Adipocyte (in vitro differentiated cells): ENCODE measurements at places on chromosomes 3 and 15.
A peak's percentile ranks its signal among the peaks of the same experiment; 100 is the strongest.

- DNase-seq, result peak; percentile 97
Observed at GRCh38 chr3:125916376-125916978, 52.5 kb upstream of the ROPN1B start.

DNA sequence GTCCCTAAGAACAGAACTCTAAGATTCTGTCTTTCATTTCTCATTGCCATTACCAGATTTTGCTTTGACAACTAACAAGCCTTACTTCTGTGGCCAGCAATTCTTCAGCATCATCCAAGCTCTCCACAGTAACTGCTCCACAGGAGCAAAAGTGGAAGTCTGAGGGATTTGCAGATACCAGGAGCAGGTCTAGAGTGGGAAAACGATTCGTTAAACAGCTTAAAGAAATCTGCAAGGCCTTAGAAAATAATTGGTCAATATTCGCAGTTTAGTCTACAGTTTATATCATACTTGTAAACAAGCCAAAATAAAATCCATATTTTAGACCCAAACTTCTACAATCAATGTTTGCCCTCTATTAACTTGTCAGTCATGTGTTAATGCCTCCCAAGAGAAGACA lies 24.1 kb downstream of the MYH15 start:
- DNase-seq, result no peak

DNA sequence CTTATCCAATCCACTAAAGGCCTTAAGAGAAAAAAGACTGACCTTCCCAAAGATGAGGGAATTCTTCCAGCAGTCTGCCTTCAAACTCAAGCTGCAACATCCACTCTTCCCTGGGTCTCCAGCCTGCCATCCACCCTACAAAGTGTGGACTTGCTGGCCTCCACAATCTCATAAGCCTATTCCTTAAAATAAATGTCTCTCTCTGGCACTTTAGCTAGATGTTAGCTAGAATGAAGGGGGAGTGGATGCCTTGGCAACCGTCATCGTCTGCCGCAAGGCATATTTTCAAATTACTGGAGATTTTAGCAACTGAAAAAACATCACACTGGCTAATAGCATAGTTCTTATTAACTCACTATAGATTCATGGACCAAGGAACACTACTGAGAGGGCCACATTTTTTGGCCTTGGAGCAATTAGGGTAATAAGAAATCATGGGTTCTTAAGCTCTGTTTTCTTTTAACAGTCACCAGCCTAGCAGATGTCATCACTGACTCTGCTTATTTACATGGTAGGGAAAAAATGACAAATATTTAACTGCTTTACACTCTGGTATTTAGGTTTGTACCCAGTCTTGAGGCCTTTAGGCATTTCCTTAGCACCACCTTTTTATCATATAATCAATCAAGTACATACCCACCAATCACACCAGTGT lies 245.3 kb downstream of the MYRIP start:
- peak; percentile 64 for DNase-seq

DNA sequence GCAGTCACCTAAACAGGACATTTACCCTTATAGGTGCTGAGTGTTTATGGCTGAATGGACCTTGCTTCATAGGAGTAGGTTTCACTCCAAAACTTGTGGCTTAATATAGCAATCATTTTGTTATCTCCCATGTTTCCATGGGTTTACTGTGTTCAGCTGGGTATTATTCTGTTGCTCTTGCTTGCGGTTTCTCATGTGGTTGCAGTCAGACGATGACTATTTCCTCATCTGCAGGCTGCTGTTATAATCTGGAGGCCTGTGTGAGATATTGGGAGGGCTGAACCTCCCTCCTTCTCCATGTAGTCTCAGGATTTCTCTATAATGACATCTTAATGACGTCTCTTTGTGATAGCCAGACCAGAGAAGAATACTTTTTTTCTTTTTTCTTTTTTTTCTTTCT lies 98.1 kb downstream of the ZPLD1 start:
- DNase-seq, result no peak

GRCh38 chr15:68464448-68465090 lies 32.6 kb upstream of the ITGA11 start:
- peak; percentile 44 for DNase-seq

GRCh38 chr15:100205549-100206295 lies 136.1 kb downstream of the ADAMTS17 start:
- DNase-seq, result no peak

GRCh38 chr3:114499976-114500375 lies 206.1 kb downstream of the TIGIT start:
- DNase-seq, result no peak

DNA sequence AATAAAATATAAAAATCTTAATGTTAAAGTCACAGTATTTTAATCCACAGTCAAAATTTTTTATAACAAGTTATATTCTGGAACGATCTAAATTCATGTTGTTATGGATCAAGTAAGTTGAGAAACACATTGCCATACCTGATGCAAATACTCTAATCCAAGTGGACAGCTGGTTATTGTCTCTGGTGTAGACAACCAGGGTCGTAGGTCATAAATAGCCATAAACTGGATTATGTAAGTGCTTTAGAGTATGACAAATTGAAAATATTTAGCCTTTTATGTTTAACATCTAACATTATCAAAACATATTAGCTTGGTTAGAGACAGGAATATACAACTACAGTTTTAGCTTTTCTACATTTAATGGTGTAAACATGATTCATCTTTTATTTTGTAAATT lies 53.0 kb downstream of the PLSCR2 start:
- DNase-seq, result no peak

- DNase-seq, result no peak
Observed at GRCh38 chr3:99522147-99522546, 116.2 kb upstream of the COL8A1 start.

GRCh38 chr15:78419367-78419766 lies 18.6 kb upstream of the IREB2 start:
- no peak for DNase-seq

DNA sequence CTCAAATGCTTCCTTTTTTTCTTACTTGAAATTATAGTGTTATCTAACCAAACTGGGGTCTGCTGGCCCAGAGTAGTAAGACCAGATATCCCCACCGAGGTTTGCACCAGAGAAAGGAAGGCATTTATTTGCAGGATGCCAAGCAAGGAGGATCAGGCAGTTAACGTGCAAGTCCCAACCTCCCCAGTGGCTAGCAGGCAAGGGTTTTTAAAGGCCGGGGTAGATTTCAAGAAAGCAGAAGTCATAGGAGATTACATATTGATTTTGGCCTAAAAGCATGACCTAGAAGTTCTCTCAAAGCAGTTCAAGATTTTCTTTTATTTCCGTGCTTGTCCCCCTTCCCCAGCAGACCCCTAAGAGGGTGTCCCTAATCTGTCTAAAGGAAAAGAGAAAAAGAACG lies 32.8 kb upstream of the STRIT1 start:
- DNase-seq, result no peak

GRCh38 chr3:46289966-46290365 lies 47.7 kb downstream of the CCR3 start:
- no peak for DNase-seq

- no peak for DNase-seq
Observed at GRCh38 chr3:118991775-118992174, 42.9 kb downstream of the IGSF11 start.

GRCh38 chr15:81384891-81385720 lies 11.1 kb upstream of the TMC3 start:
- no peak for DNase-seq
